ENCODE measurements at places on chromosomes 16 and 17. TPM values are rescaled to one million over a fixed set of nuclear protein-coding genes. Genes with fewer than 3 reads are reported as not detected.

TVP23A gene
- not detected for total RNA-seq

KRTAP9-8 gene
- not detected for total RNA-seq

NUBP1 gene
- 29.3 TPM for total RNA-seq

TEKT3 gene
- total RNA-seq, result not detected

HOXB8 gene
- total RNA-seq, result 1.7 TPM

CA7 gene
- total RNA-seq, result not detected

LPO gene
- total RNA-seq, result under 0.01 TPM

FOXF1 gene
- total RNA-seq, result 0.33 TPM

RGS11 gene
- under 0.01 TPM for total RNA-seq

WFIKKN1 gene
- under 0.01 TPM for total RNA-seq

CD300LG gene
- total RNA-seq, result under 0.01 TPM

CRYM gene
- not detected for total RNA-seq

RAD51C gene
- 8.3 TPM for total RNA-seq

CRYBA1 gene
- not detected for total RNA-seq

ZNF205 gene
- total RNA-seq, result 13.4 TPM

ZG16B gene
- total RNA-seq, result 0.09 TPM

KRTAP9-4 gene
- not detected for total RNA-seq

TNFSF13 gene
- 0.34 TPM for total RNA-seq

ACSM2B gene
- 0.43 TPM for total RNA-seq

ZFHX3 gene
- total RNA-seq, result 8.7 TPM

CDH13 gene
- total RNA-seq, result 208 TPM

ARL5C gene
- not detected for total RNA-seq

CACNG5 gene
- total RNA-seq, result not detected

AANAT gene
- total RNA-seq, result 0.09 TPM

ZNF747 gene
- total RNA-seq, result 8.1 TPM

KRTAP3-1 gene
- total RNA-seq, result not detected

DHRS7C gene
- total RNA-seq, result not detected

EFNB3 gene
- total RNA-seq, result 0.52 TPM

SPIRE2 gene
- 2.1 TPM for total RNA-seq

KAT8 gene
- 42.9 TPM for total RNA-seq

CCL16 gene
- total RNA-seq, result 0.11 TPM

TBX2 gene
- 0.65 TPM for total RNA-seq

SUPT4H1 gene
- 61.6 TPM for total RNA-seq

KRT35 gene
- not detected for total RNA-seq

RGS9 gene
- 2.3 TPM for total RNA-seq

RBFOX1 gene
- total RNA-seq, result not detected

CCR7 gene
- not detected for total RNA-seq

ZNF764 gene
- total RNA-seq, result 4.6 TPM

CBLN1 gene
- total RNA-seq, result 0.11 TPM

KCNH6 gene
- under 0.01 TPM for total RNA-seq

CCL13 gene
- not detected for total RNA-seq

CD300E gene
- not detected for total RNA-seq

HASPIN gene
- 1.4 TPM for total RNA-seq

SNN gene
- 43.3 TPM for total RNA-seq

Measured in dermis lymphatic vessel endothelial cell (primary cell).